ENCODE measurements at places on chromosomes 5 and 9. TPM values are rescaled to one million over a fixed set of nuclear protein-coding genes. Genes with fewer than 3 reads are reported as not detected.

KIAA1191 gene
- 99.4 TPM for total RNA-seq

DNA sequence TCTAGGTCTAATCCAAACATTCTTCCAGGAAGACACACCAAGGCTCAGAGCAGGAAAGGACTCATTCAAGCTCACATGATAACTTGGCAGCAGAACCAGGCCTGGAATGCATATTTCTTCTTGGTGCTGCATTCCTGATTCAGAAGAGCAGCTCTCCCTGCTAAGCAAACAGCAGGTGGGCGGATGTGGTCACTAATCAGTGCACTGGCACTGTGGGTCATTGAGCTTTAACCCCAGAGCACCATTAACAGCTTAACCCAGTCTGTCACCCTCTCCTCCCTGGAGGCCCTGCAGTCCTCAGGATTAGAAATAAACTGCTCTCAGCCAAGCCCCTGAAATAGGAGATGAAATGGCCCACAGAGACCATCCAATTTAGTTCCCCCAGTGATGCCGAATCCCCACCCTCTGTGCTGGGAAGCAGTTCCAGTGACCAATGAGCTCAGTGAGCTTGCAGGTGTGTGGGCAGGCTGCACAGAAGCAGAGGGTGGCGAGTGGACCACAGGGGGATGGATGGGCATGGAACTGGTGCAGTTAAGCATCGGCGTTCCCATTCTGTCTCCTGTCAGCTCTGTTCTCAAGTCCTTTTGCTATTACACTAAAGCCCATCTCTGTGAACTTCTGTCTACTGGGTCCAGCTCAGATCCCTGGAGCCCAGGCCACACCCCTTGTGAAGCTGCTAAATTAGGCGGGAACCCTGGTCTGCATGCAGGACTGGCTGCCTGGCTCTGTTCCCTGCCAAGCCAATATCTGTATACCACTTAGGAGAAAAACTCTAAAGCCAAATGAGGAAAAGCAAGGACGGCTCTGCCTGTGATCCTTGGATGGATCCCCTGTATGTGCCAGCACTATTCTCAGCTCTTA lies 16.6 kb upstream of the MEGF9 start:
- H3K4me3 ChIP-seq = no peak overlapping the region
- no peaks in the 10 kb centered on the region for H3K4me1 ChIP-seq
- H3K27ac ChIP-seq = no peak overlapping the region

GRCh38 chr5:5351288-5351979 lies 71.0 kb upstream of the ICE1 start:
- no peaks in the 10 kb centered on the region for H3K4me1 ChIP-seq
- no peak overlapping the region for H3K4me3 ChIP-seq
- DNase-seq = no peak
- H3K27me3 ChIP-seq = no peaks in the 10 kb centered on the region

AKNA gene
- total RNA-seq = 55.0 TPM

PCDHB11 gene
- total RNA-seq = 2.2 TPM

DNA sequence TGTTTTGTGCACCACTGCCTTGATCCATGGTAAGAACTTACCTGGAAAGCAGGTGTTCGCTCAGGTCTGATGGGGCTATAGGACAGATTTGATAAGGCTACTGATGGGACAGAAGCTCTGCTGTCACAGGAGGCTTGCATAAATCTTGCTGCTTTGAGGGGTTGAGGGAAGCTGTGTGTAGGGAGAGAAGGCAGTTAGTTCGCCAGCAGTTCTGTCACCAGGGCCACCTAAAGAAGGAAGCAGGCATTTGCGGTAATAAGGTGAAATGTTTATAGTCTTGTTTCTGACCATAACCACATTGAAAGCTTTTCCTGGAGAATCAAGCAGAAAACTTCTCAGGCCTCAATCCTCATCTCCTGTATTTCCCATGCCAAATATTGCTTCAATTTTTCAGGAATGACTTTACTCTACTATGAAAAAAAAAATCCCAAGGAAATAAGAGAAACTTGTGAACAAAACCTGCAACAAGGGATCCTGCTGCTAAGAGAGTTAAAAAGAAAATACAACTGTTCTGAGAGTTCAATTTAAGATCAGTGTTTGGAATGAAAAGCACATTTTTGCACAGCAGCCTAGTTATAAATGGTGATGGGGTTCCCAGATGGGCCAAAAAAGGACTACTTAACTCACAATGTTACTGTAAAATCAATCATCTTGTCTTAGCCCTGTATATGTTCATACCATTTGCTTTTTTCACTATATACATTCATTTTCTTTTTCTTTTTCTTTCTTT lies 122.0 kb upstream of the RANBP3L start:
- H3K27me3 ChIP-seq = no peaks in the 10 kb centered on the region
- peaks cover 3% of the 10 kb centered on the region for H3K4me1 ChIP-seq
- DNase-seq = no peak
- no peak overlapping the region for H3K27ac ChIP-seq
- H3K4me3 ChIP-seq = no peak overlapping the region

GRCh38 chr5:73786043-73786831 lies 160.2 kb downstream of the ARHGEF28 start:
- no peak for DNase-seq
- no peak overlapping the region for H3K27ac ChIP-seq
- no peaks in the 10 kb centered on the region for H3K36me3 ChIP-seq
- no peaks in the 10 kb centered on the region for H3K4me1 ChIP-seq

- no peak overlapping the region for H3K27ac ChIP-seq
- DNase-seq = no peak
- H3K4me1 ChIP-seq = peaks cover 12% of the 10 kb centered on the region
- H3K27me3 ChIP-seq = no peaks in the 10 kb centered on the region
- H3K36me3 ChIP-seq = no peaks in the 10 kb centered on the region
- no peak overlapping the region for H3K4me3 ChIP-seq
These were observed 13.5 kb downstream of the SH3TC2 start for GRCh38 chr5:149049371-149049781.

DNA sequence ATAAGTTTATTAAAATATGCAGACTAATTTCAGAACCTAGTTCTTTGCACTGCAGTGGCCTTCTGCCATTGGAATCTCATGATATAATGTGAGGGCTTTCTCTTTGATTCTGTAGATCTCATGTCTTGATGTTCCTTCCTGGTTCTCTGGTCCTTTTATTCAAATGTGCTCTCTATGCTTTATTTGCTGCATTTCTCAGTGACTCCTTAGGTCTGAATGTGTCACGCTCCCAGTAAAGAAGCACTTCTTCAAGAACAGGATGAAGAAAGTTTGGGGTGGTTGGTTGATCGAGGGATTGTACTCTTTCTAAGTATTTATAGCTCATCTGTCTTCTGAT lies 122.6 kb downstream of the GDNF start:
- no peak for DNase-seq
- H3K4me3 ChIP-seq = no peak overlapping the region
- H3K27me3 ChIP-seq = no peaks in the 10 kb centered on the region
- no peak overlapping the region for H3K27ac ChIP-seq
- no peaks in the 10 kb centered on the region for H3K36me3 ChIP-seq

DNA sequence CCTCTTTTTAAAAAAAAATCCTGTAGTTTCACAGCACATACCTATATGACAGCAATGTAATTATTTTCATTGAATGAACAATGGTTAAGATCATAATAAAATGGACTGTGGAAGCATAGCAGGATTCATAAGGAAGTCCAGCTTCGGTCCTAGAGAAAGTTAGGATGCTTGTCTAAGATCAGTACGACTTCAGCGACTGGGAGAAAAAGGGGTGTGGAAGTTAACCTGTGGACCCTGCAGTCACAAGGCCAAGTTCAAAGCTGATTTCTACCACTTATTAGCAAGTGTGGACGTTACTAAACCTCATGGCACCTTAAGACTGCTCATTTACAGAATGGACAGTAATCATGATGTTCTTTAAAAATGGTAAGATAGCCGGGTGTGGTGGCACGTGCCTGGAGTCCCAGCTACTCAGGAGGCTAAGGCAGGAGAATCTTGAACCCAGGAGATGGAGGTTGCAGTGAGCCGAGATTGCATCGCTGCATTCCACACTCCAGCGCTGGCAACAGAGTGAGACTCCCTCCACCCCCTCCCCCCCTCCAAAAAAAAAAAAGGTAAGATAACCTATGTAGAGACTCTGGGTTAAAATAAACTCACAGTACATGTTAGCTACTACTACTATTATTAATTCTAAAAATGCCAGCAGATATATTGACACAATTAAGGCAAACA lies 71.6 kb upstream of the PCA3 start:
- H3K36me3 ChIP-seq = no peaks in the 10 kb centered on the region
- no peak for DNase-seq
- no peak overlapping the region for H3K4me3 ChIP-seq
- H3K4me1 ChIP-seq = no peaks in the 10 kb centered on the region
- no peak overlapping the region for H3K27ac ChIP-seq
- no peaks in the 10 kb centered on the region for H3K27me3 ChIP-seq

DNA sequence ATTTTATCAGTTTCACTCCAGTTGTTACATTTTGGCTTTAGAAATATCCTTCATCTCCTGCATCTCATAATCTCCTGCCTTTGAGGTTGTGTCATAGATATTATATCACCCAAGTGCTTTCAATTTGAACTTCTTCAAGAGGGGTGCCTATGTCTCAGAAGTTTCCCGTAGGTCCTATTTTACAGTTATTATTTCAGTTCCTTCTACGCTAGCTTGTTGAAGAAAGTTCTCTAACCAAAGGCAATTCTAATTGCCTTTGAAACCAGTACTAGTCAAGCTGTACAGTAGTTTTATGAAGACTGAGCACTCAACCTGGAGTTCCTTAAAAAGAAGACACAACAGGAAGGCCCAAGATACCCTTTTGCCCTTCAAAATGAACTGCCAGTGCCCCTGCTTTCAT lies 116.4 kb downstream of the ZCCHC7 start:
- H3K27ac ChIP-seq = no peak overlapping the region
- no peaks in the 10 kb centered on the region for H3K4me1 ChIP-seq
- H3K27me3 ChIP-seq = no peaks in the 10 kb centered on the region
- DNase-seq = no peak

DNA sequence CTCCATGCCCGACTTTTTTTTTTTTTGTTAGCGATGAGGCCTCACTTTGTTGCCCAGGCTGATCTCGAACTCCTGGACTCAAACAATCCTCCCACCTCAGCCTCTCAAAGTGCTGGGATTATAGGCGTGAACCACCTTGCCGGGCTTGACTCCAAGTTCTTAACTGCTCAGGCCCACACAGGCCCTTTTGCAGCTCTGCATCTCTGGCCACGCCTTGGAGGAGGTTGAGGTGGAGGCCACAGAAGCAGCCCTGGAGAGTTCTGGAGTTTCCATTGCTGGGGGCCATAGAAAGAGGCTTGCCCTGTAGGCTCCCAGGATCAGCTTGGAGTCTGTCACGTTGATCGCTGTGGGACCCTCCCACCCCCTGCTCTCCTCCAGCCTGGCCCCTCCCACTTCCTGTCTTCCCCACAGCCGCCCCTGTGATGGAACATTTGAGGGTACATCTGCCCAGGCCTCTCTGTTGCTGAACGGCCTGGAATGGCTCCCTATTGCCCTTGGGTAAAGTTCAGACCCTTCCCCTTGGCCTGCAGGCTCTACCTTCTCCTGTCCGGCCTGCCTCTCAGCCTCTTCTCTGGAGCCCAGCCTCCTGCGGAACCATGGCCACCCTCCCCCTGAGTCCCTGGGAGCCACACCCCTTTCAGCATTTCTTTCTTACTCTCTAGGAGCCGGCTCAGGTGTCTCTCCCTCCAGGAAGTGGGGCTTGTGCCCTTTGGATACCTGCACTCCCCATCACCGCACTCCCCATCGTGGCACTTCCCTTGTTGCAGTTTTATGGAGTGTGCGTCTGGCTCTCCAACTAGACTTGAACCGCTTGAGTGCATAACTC lies 30.4 kb upstream of the IER5L start:
- peaks cover 4% of the 10 kb centered on the region for H3K4me1 ChIP-seq
- H3K36me3 ChIP-seq = no peaks in the 10 kb centered on the region
- no peak overlapping the region for H3K27ac ChIP-seq
- DNase-seq = no peak
- H3K27me3 ChIP-seq = no peaks in the 10 kb centered on the region
- H3K4me3 ChIP-seq = no peak overlapping the region

DNA sequence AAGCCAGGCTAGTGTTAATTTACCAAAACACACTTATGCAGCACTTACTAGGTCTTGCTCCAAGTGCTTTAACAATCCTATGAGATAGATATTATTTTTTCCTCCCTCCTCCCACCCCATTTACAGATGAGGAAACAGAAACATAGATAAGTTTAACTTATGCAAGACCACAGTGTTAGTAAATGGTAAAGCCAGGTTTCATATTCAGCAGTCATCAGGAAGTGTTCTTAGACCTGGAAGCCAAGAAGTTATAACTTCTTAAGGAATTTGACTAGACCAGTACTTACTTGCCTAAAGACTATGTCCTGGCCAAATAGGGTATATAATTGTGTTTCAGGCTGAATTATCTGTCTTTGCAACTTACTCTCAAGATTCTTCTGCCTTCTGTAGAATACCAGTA lies 15.9 kb downstream of the ABHD17B start:
- no peak overlapping the region for H3K27ac ChIP-seq
- H3K27me3 ChIP-seq = no peaks in the 10 kb centered on the region
- H3K36me3 ChIP-seq = no peaks in the 10 kb centered on the region
- DNase-seq = no peak

- no peak for DNase-seq
- peak overlapping the region; percentile 54 for H3K4me3 ChIP-seq
- no peaks in the 10 kb centered on the region for H3K27me3 ChIP-seq
- H3K27ac ChIP-seq = peak overlapping the region; percentile 91
- H3K4me1 ChIP-seq = peaks cover 23% of the 10 kb centered on the region
- no peaks in the 10 kb centered on the region for H3K36me3 ChIP-seq
These were observed 31.2 kb downstream of the FGF18 start for GRCh38 chr5:171450423-171451331.

MYMK gene
- total RNA-seq = not detected

LRRC19 gene
- total RNA-seq = not detected

BNC2 gene
- total RNA-seq = 33.9 TPM

- H3K27ac ChIP-seq = no peak overlapping the region
- no peaks in the 10 kb centered on the region for H3K4me1 ChIP-seq
- H3K36me3 ChIP-seq = peaks cover 4% of the 10 kb centered on the region
- H3K27me3 ChIP-seq = no peaks in the 10 kb centered on the region
These were observed 52.8 kb downstream of the AMBP start for GRCh38 chr9:114025196-114025753.

GRCh38 chr5:6786786-6787495 lies 73.7 kb downstream of the TENT4A start:
- no peaks in the 10 kb centered on the region for H3K4me1 ChIP-seq
- H3K36me3 ChIP-seq = no peaks in the 10 kb centered on the region
- no peak overlapping the region for H3K27ac ChIP-seq
- H3K27me3 ChIP-seq = no peaks in the 10 kb centered on the region
- DNase-seq = no peak

OXCT1 gene
- 15.5 TPM for total RNA-seq

DNA sequence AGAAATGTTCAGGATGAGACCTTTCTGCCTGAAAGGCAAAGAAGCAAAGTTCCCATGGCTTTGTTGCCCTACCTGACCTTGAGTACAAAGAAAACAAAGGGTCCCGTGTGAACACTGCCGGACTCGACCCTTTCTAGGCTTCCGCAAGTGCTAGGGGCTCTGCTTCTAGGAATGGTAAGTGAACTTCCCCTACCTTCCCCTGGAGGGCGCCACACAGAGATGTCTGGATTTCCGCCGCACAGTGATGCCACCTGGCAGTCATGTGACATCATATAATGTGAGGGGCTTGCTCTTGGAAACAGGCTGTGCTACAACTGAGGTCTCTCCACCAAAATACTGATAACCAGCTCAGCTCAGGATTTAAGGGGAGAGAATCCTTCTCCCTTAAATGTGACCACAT lies 56.6 kb downstream of the HSD17B3 start:
- peaks cover 6% of the 10 kb centered on the region for H3K4me1 ChIP-seq
- no peaks in the 10 kb centered on the region for H3K27me3 ChIP-seq
- H3K4me3 ChIP-seq = no peak overlapping the region
- H3K27ac ChIP-seq = no peak overlapping the region
- DNase-seq = no peak

GRCh38 chr9:38414040-38414723 lies 10.1 kb downstream of the IGFBPL1 start:
- H3K36me3 ChIP-seq = no peaks in the 10 kb centered on the region
- no peak for DNase-seq
- H3K27me3 ChIP-seq = no peaks in the 10 kb centered on the region
- no peaks in the 10 kb centered on the region for H3K4me1 ChIP-seq
- H3K4me3 ChIP-seq = no peak overlapping the region

ADAMTS12 gene
- total RNA-seq = 7.6 TPM

COL23A1 gene
- total RNA-seq = 3.7 TPM

FST gene
- total RNA-seq = 5.6 TPM

Data from vagina (tissue), 2 donors.